Left lung (tissue), 14 donors: ENCODE measurements at places on chromosomes 11 and 22. TPM values are rescaled to one million over a fixed set of nuclear protein-coding genes. Genes with fewer than 3 reads are reported as not detected.

C11orf16 gene
- total RNA-seq: 2.0 TPM

PC gene
- 27.4 TPM for total RNA-seq

GRCh38 chr22:21967693-21968271, 14.8 kb downstream of the TOP3B start:
- H3K27me3 ChIP-seq: no peaks in the 10 kb centered on the region
- no peak overlapping the region for H3K4me3 ChIP-seq
- no peak for DNase-seq

DNA sequence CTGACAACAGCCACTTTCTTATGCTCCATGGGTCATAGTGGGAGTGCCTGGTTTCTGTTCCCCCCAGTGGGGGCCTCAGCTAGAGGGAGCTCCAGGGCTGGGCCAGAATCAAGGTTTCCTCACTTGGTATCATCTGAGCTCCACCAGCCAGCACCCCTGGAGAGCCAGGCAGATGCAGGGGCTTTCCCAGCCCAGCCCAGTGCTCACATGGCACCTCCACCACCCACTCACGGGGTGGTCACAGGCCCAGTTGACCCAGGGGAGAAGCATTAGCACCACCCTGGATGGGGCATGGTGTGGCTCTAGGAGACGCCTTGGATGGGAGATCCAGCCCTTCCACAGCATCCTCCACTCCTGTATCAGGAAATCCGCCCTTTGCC, 24.1 kb upstream of the WNT7B start:
- no peak overlapping the region for H3K4me3 ChIP-seq
- H3K27ac ChIP-seq: no peak overlapping the region
- H3K27me3 ChIP-seq: no peaks in the 10 kb centered on the region
- H3K36me3 ChIP-seq: no peaks in the 10 kb centered on the region
- H3K4me1 ChIP-seq: peaks cover 26% of the 10 kb centered on the region

GRCh38 chr11:116353589-116353988, 419.2 kb downstream of the BUD13 start:
- no peak for DNase-seq
- H3K27me3 ChIP-seq: no peaks in the 10 kb centered on the region
- H3K36me3 ChIP-seq: no peaks in the 10 kb centered on the region
- no peak overlapping the region for H3K27ac ChIP-seq
- H3K4me3 ChIP-seq: no peak overlapping the region

DNA sequence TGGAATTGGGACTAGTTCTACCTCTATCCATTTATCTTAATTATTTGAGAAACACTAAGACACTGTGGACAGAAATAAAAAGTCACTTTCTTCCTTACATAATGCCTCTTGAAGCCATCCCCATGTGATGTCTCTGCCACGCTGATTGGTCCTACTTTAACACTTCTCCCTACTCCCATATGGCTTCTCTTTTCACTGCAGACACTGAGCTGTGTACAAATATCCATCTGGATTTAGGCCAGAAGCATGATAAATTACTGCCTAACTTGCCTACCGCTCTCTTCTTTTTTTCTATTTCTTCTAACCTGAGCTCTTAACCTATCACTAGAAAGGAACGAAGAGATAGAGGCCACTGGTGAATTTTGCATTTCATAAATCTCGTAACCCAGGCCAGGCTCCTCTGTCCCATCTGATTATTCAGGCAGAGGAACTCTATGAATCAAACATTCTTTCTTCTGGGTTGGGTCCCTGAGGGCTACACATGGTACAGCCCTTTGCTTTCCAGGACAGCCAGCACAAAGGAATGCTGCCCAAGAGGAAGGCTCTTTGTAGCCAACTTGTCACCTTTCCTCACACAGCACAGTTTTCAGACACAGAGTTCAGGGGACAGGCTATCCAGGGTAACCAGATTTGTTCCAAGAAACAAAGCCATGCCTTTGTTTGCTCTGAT, 878.5 kb upstream of the LRRC4C start:
- H3K4me1 ChIP-seq: no peaks in the 10 kb centered on the region
- no peaks in the 10 kb centered on the region for H3K27me3 ChIP-seq
- no peak for DNase-seq
- H3K36me3 ChIP-seq: no peaks in the 10 kb centered on the region

- no peak for DNase-seq
- no peaks in the 10 kb centered on the region for H3K27me3 ChIP-seq
- H3K4me1 ChIP-seq: no peaks in the 10 kb centered on the region
- H3K27ac ChIP-seq: no peak overlapping the region
Observed at GRCh38 chr11:92087725-92088537, 136.7 kb upstream of the FAT3 start.
